Neural crest cell (in vitro differentiated cells): ENCODE measurements at places on chromosomes 1 and 21. TPM values are rescaled to one million over a fixed set of nuclear protein-coding genes. Genes with fewer than 3 reads are reported as not detected.

The COL8A2 gene
- 0.09 TPM in 2 replicates for total RNA-seq

The BMP8B gene
- 1.2 and 1.4 TPM in 2 replicates for total RNA-seq

DNA sequence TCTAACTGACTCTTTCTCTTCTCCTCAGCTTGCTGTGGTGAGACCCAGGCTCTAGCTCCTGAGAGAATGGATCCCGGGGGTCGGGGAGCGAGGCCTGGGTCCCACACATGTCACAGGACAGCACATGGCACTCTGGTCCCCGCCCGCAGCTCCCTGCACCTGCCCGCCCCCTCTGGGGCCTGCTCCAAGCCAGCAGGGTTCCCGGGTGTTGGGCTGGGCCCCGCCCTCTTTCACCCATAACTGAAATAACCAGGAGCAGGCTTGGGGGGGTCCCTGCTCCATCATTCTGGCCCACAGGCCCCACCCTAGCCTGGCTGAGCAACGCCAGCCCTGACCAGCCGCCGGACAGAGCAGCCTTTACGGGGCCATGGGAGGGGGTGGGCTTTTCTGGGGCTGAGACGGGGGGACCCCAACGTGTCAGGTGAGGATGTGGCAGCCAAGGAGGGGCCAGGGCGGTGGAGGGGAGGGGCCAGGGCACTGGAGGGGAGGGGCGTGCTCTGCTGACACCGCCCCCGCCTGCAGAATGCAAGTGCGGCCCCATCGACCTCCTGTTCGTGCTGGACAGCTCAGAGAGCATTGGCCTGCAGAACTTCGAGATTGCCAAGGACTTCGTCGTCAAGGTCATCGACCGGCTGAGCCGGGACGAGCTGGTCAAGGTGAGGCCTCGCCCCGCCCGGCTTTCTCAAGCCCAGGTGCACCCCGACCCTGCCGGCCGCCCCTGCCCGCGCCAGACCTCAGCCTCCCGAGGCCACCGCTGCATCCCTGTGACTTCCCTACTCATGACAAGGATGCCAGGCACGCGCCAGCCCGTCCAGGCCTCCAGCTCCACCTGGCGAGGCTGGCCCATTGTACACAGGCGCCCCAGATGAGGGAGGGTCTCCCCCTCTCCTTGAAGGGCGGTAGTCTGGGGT lies 19.4 kb downstream of the COL6A1 start:
- no peaks in the 10 kb centered on the region for H3K4me1 ChIP-seq
- H3K27me3 ChIP-seq = no peaks in the 10 kb centered on the region
- H3K36me3 ChIP-seq = peaks cover 3% of the 10 kb centered on the region
- no peak overlapping the region for H3K27ac ChIP-seq

GRCh38 chr1:77639557-77640069 lies 42.8 kb downstream of the ZZZ3 start:
- H3K27me3 ChIP-seq = no peaks in the 10 kb centered on the region
- H3K27ac ChIP-seq = no peak overlapping the region
- peaks cover 3% of the 10 kb centered on the region for H3K36me3 ChIP-seq
- H3K4me1 ChIP-seq = peaks cover 13% of the 10 kb centered on the region
